ENCODE measurements at places on chromosomes 12 and 14.

GRCh38 chr12:91902860-91903683 lies 242.6 kb downstream of the BTG1 start:
- DNase-seq: no peak

DNA sequence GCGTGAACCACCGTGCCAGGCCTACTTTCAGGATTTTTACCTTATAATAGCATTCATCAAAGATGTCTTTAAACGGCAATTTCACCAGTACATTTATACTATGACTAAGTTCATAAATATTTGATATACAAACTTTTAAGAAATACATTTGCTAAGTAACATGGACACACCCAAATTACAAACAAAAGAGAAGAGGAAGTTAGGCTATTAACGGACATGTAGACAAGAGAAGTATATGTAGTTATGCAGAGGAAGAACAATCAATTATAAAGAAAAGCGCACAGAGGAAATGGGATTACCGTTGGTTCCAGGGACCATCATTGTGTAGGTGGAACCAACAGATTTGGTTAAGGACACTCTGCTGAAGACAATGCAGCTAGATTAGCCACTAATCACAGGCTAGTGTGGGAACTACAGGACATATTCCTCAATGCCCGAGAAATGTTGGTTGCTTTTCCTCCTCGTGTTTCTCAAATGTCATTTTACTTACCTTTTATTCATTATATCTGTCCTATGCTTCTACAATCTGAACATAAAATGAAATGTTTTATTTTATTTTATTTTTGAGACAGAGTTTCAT lies 24.0 kb upstream of the PKP2 start:
- no peak for DNase-seq

GRCh38 chr12:52598966-52599365 lies 2.3 kb downstream of the KRT72 start:
- no peak for DNase-seq

DNA sequence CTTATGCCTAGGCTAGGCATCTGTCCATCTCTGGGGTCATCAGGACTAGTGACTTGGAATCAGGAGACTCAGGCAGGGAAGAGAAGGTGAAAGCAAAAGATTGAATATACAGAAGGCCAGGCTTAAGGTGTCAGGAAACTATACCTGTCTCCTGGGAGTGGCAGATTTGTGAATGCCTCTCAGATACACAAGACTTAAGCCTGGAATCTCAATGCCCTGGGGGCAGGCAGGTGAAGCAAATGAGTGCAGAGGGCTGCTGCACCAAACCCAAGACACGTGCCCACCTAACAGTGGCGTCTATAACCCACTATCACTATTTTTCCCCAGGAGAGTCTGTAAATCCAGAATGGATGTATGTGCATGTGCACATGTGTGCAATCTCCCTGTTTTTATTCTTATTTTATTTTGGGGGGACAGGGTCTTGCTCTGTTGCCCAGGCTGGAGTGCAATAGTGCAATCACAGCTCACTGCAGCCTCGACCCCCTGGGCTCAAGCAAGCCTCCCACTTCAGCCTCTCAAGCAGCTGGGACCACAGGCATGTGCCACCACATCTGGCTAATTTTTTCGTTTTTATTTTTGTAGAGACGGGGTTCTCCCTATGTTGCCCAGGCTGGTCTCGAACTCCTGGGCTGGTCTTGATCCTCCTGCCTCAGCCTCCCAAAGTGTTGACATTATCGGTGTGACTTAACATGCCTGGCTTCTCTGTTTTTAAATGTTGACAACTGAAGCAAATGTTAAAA lies 31.9 kb upstream of the FOS start:
- peak; percentile 9 for DNase-seq

DNA sequence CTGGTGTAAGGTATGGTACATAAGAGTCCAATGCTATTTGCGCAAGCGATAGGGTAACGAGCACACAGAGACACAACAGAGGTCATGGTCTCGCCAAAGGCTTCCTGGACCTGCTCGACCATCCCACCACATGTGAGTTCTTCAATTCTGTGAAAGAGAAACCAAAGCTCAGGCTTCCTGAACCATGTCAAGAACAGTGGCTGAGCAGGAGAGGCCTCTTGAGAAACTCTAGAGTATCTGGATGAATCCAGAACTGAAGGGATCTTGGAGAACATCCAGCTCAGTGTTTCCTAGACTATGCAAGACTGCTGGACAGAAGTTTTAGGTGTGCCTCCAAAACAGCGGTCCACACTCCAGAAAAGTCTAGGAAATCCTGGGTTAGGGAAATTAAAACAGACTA lies 114.5 kb downstream of the TRAFD1 start:
- DNase-seq: no peak

GRCh38 chr12:128724468-128725046 lies 99.2 kb downstream of the SLC15A4 start:
- no peak for DNase-seq

GRCh38 chr12:31853977-31854376 lies 105.2 kb upstream of the RESF1 start:
- no peak for DNase-seq

GRCh38 chr12:91819132-91819447 lies 326.6 kb downstream of the BTG1 start:
- DNase-seq: no peak

DNA sequence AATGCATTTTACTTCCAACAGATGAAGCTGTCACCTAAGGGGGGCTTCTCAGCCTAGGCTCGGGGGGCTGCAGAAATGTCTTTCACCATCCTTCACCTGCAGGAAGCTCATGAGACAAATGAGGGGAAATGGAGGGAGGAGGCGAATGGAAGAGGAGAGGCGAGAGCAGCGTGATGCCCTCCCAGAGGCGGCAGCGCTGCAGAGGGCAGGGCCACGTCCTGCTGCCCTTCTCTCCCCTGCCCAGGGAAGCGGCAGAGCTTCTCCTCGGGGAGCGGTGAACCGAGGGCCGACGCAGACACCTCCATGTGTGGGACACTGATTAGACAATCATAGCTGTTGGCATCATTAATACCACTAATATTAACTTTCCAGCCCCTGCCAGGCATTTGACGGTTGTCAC lies 78.3 kb downstream of the SERPINA3 start:
- DNase-seq: no peak

- DNase-seq: peak; percentile 73
Measured at GRCh38 chr12:49777800-49778748, 36.7 kb downstream of the TMBIM6 start.

DNA sequence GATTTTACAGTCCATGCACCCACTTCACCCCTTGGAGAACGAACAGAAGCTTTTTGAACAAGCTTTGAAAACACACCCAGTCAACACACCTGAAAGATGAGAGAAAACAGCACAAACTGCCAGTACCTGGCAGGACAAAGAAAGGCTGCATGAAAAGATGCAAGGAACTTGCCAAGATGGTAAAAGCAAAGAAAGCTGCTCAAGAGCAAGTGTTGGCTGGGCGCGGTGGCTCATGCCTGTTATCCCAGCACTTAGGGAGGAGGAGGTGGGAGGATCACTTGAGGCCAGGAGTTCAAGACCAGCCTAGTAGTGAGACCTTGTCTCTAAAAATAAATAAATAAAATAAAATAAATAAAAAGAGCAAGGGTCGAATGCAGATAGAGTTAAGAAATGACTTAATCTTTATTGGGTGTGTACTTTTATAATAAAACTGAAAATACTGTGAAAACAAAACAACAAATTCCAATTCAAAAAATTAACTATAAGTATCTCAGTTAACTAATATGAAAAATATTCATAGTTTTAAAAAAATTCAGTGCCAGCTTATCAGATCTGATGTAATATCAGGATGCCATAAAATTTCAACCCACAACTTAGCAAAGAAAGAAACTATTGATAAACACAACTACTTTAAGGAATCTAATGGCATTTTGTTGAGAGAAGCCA lies 59.2 kb downstream of the HECTD4 start:
- no peak for DNase-seq

DNA sequence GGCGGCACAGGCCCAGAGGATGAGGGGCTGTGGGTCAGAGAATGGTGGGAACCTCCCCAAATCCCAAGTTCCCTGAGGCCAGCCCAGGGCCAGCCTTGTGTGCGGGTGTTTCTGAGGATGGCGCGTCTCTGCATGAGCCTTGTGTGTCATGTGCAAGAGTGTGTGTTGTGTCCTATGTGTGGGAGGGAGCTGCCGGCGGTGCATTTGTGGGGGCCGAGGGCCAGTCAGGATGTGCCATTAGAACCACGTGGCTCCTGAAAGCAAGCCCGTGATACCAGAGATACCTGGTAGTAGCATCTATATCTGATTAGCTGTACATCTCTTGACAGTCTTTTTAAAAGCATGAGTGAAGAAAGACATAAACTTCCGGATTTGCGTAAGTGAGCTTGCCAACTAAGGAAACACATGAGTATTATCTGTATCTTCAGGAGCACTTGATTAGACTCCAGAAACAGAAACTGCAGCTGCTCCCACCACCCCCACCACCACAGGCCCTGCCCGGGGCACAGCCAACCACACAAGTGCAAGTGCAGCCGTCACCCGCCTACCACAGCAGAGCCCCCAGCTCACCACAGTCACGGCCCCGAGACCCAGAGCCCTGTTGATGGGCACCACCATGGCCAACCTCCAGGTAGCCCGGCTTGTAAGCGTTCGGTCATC lies 19.2 kb downstream of the DDX51 start:
- no peak for DNase-seq

- peak; percentile 94 for DNase-seq
Measured at GRCh38 chr12:71663561-71664410, at the start of the genes THAP2 and ZFC3H1. Gene THAP2 (plus strand): TSS chr12:71664301. CDS start chr12:71664510, 209 bp downstream. Gene ZFC3H1 (minus strand): TSS chr12:71663848. CDS start chr12:71663610, 238 bp downstream.

DNA sequence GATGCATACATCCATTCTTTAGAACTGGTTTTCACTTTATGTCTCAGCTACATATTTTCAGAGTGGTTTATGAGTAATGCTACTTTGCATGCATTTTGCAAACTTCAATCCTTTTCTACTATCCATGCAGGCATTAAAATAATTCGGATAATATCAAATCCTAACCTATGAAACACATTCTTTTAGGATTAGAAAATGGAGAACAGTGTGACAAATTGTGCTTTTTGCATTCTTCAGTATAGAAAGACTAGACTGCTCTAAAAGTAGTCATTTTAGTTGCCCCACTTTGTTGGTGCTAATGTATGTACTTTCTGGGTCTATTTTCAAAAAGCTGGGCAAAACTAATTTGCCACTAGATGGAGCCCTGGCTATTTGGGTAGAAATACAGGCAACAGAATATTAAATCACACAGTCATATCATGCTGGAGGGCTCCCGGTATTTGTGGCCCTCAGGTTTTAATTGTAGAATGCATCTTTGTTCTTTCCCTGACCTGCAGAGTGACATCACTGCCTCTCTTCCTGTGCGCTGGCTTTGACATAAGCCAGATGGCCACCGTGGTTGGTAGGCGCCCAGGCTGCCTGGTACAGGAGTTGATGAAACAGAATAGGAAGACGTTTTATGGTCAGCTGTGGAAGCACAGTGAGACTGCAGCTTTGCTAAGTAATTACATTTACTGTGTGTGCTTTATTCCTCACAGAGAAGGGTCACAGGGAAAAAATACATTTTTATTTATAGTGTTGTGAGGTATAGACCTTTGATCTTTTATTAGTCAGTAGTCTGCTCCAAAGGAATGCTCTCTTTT lies 28.1 kb downstream of the MSRB3 start:
- peak; percentile 46 for DNase-seq

DNA sequence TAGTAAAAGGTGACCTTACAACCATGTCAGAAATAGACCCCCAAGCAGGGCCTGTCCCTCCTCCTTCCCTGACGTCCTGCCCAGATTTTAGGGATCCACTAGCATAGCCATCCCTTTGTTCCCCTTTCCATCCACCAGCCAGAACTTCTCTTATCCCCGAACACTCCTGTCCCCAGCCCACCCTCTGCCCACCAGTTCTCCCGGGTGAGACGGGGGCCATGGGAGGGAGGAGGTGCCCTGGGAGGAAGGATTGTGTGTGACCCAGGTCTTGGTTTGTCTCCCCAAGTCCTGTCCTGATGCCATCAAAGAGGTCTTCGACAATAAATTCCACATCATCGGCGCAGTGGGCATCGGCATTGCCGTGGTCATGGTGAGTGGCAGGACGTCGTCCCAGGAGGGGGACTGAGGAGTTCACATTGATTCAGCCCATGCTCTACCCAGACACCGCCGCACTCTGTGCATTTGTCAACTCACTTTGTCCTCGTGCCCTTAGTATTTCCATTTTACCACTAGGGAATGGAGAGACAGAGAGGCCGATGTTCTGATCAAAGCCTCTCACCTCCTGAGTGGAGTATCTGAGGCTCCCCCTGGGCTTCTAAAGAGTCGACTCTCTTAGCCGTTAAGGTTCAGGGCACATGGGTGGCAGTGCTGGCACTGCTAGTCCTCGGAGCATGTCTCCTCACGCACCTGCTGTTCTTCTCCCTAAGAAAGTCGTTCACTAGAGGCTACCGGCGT lies 35.9 kb downstream of the CD9 start:
- DNase-seq: no peak

DNA sequence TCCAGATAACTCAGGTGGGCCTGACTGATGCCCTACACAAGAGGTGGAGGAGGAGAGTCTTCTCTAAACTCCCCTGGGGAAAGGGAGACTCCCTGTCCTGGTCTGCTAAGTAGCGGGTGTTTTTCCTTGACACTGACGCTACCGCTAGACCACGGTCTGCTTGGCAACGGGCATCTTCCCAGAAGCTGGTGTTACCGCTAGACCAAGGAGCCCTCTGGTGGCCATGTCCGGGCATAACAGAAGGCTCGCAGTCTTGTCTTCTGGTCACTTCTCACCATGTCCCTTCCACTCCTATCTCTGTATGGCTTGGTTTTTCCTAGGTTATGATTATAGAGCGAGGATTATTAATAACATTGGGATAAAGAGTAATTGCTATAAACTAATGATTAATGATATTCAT lies 965.5 kb downstream of the TMEM121 start:
- DNase-seq: no peak

DNA sequence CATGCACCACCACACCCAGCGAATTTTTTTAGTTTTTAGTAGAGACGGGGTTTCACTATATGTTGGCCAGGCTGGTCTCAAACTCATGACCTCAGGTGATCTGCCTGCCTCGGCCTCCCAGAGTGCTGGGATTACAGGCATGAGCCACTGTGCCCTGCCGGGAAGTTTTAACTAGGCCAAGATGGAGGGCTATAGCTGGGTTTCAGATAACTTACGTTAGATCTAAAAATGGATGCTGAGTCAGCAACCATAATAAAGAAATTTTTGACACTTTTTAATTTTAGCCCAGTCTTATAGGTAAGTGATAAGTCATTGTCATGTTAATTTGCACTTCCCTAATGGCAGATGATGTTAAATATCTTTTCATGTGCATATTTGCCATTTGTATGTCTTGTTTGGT lies 14.4 kb downstream of the ZDHHC17 start:
- no peak for DNase-seq

- no peak for DNase-seq
Measured at GRCh38 chr12:68612202-68612601, 1.5 kb downstream of the RAP1B start.

- DNase-seq: no peak
Measured at GRCh38 chr14:50041980-50042379, 74.4 kb downstream of the VCPKMT start.

- DNase-seq: peak; percentile 58
Measured at GRCh38 chr14:102320033-102320660, 601 bp downstream of the ZNF839 start.

GRCh38 chr14:93648440-93649168 lies 139.7 kb downstream of the PRIMA1 start:
- DNase-seq: no peak

DNA sequence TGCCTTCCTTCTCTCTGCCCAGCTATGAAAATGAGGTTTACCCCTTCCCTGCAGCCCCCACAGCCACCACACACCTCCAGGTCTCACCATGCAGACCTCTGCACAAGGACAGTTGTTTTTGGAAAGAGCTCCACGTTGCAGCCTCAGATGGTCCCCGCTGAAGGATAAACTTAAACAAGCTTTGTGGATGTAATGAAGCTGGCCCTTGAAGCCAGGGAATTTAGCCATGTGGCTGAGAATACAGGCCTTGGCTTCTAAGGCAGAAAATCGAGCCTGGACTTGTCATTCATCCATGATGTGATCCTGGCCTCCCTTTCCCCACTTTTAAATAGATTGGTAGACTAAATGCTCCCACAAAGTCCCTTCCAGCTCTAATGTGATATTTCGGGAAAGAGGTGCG lies 79.4 kb downstream of the TBX3 start:
- DNase-seq: no peak

Data from lower lobe of right lung (tissue), 2 donors.